ENCODE measurements at places on chromosomes 13 and 19.

DNA sequence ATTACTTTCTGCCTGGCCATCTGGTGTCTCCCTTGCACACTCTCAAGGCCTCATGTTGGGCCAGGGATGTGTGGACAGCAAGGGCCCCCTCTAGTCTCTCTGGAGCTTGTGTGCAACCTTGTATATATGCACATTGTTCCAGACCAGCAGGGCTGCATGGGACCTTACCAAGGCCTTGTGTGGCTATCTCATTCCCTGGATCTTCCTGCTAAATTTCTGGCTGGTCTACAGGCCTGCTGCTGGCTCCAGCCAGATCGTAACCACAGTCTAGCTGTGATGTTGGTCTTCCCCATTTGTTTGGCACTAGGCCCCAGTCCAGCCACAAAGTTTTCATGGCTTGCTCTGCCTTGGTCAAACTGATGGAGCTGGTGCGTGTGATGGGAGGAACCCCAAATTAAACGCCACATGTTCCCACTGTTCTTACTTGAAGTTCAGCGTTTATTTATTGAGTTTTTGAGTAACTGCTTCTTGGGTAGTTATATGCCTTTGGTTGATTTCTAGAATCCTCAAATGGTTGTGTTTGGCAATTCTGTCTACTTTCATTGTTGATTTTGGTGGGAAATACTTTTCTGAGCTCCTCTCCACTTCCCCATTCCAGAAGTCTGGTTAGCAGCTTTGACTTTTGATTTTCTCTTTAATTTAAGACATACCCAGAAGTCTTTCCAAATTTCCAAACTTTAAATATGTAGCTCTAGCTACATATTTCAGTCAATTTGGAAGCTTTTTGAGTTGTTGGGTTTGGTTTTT lies 56.4 kb downstream of the SIPA1L3 start:
- DNase-seq = peak; percentile 71

GRCh38 chr13:112115403-112116091 lies 48.6 kb downstream of the SOX1 start:
- no peak for DNase-seq

DNA sequence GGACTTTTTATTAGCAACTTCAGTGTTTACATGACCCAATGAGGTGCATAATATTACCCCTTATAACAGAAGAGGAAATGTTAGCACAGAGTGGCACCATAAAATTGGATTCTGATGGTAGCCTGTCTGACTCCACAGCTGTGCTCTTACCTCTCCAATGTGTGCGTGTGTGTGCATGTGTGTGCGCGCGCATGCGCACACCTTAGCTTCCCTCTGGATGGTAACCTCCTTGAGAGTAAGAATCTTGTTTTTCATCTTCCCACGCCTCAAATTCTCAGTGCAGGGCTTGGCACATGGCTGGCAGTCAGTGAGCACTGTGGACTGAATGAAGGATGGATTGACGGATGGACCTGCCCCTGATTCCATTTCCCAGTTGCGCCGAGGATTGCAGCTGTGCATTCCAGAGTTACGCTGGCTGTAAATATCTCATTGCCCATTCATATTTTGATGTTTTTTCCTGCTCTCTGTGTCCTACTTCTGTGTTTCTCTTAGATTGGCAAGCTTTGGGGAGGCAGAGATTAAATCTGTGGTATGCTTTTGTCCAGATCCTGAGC lies 99.2 kb upstream of the WASF3 start:
- no peak for DNase-seq

- no peak for DNase-seq
Observed at GRCh38 chr13:40125336-40125735, 469.9 kb downstream of the COG6 start.

DNA sequence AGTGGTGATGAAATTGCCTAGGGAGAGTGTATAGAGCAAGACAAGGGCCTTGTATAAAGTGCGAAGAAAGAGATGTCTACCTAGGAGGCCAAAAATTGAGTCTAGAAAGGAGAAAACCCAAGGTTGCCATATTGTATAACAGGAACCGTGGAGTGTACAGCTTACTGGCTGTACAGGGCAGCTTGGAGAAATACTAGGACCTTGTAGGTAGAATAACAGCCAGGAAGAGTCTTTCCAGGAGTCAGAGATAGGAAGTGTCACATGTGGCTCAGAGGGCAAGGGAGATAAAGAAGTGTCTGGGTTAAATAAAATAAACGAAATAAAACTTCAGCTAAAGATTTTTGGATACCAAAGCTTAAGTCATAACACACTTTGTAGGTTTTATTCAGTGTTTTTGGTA lies 12.4 kb downstream of the CDK8 start:
- DNase-seq = no peak

- DNase-seq = peak; percentile 87
Observed at GRCh38 chr19:58513694-58514563, 2.1 kb upstream of the SLC27A5 start.

DNA sequence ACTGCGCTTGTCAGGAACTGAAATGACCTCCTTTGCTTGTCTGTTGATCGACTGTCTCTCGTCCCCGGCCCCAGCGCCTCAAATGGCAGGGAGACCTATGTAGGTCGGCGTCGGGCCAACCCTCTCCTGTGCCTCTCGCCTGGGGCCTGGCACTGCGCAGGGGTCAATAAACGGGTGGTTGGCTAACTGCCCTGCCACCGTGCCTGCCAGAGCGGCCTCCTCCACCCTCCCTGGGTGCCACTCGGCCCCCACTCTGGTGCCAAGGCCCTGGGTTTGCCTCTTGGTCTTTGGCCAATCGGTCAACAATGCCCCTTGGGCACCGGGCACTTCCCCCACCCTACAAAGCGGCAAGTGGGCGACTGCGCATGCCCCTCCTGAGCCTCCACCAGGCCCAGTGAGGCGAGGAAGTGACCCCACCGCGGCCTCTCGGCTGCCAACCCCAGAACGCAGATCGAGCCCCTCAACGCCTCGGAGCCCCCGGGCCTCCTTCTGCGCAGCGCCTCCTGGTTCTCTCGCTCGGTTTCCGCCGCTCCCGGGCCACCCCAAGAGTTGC lies 1.1 kb downstream of the KEAP1 start:
- DNase-seq = peak; percentile 47

DNA sequence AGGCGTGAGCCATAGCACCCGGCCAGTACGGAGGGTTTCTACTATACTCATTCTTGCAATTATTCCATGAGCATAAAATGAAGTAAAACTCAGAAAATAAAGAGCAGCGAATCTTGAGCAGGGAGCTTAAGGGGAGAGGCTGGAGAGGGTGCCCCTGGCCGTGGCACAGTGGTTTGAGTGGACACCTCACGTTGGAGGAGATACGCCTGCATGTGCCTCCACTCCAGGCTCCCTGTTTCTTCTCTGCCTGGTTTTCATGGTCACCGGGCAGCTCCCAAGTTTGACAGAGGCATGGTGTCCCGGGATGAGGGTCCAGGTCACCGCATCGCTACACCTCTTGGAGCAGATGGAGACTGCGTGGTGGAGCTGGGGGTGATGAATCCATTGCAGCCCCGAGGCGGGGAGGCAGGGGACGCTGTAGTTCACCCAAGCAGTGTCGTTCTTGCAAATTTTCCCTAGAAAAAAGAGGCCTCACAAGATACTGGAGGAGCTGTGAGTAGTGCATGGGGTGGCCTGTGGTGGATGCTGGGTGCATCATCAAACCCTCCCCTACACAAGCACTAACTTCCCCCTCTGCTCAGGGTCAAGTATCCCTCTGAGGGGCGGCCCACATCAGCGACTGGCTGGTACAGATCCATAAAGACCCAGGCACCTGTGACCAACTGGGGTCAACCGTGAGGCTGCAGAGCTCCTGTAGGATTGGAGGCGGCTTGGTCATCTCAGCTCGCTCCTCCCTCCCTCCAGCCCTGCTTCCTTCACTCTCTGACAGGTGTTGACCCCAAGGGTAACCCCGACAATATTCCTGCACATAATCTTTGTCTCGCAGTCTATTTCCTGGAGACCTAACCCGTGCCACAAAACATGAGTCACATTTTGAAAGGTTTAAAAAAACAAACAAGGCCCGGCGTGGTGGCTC lies 3.6 kb upstream of the MIER2 start:
- no peak for DNase-seq

DNA sequence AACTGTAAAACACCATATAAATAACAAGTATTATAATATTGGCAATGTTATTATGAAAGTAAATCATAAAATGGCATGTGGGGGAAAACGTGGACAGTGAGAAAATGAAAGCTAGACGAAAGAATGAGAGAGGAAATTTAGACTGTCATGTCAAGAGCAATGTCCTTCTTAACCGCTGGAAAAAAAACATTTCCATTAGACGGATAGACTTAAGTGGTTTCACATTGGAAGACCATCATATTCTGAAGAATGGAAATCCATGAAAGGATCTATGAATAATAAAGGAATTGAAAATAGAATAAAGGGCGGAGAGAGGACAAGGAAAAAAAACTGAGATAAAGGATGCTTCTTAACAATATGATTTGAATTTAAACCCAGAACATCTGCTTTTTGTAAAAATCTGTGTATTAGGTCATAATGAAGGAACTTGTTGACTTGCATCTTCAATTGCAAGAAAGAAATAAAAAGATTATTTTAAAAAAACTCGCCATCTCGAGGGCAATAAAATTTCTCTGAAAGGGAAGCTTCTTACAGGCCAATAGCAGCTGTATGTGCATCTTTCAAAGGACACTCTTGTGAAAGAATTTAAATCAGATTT lies 90.6 kb downstream of the SPRY2 start:
- DNase-seq = no peak

DNA sequence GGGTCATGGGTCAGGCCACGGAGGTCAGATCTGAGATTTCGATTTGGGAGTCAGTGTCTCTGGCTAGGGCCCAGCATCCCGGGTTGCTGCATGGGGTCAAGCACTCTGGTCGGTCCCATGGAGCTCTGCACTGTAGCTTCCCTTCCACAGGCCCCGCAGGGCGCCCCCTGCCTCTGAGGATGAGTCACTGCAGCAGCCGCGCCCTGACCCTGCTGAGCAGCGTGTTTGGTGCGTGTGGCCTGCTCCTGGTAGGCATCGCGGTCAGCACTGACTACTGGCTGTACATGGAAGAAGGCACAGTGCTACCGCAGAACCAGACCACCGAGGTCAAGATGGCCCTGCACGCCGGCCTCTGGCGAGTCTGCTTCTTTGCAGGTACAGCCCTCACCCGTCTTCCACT lies 3.6 kb downstream of the CACNG7 start:
- no peak for DNase-seq

- DNase-seq = no peak
Observed at GRCh38 chr13:24254146-24254841, 55.1 kb upstream of the C1QTNF9 start.

GRCh38 chr19:48381178-48381950 lies 10.0 kb downstream of the KDELR1 start:
- DNase-seq = no peak

- no peak for DNase-seq
Observed at GRCh38 chr13:66926851-66927524, 303.1 kb downstream of the PCDH9 start.

DNA sequence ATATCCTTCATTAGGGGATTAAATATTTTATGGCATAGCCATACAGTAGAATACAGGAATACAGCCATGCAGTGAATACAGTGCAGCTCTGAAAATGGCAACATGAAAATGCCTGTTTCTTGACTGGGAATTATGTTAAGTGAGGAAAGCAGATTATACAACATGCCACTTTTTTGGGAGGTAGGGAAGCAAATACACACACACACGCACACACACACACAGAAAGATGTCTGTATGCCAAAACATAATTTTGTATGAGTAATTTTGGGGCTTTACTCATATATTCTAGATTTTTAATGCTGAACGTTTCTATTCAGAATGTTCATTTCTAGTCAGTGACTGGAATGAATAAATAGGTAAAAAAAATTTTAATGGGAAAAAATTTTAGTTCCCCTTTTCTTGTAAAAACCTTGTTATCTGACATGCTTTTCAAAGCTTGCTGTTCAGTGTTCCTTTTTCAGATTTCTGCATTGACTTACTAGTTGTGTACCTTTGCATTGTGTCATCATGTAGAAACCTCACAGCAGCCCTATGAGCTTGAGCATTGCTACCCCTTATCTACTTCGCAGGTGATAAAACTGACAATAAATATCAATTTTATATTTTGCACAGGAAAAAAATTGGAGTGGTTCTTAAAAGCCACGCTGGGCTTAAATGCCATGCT lies 7.8 kb downstream of the GPR183 start:
- no peak for DNase-seq

GRCh38 chr13:71513411-71514033 lies 353.5 kb downstream of the DACH1 start:
- DNase-seq = no peak

GRCh38 chr19:13087295-13087694 lies 15.4 kb downstream of the LYL1 start:
- DNase-seq = no peak

GRCh38 chr19:10829967-10830366 lies 6.0 kb downstream of the TMED1 start:
- no peak for DNase-seq

DNA sequence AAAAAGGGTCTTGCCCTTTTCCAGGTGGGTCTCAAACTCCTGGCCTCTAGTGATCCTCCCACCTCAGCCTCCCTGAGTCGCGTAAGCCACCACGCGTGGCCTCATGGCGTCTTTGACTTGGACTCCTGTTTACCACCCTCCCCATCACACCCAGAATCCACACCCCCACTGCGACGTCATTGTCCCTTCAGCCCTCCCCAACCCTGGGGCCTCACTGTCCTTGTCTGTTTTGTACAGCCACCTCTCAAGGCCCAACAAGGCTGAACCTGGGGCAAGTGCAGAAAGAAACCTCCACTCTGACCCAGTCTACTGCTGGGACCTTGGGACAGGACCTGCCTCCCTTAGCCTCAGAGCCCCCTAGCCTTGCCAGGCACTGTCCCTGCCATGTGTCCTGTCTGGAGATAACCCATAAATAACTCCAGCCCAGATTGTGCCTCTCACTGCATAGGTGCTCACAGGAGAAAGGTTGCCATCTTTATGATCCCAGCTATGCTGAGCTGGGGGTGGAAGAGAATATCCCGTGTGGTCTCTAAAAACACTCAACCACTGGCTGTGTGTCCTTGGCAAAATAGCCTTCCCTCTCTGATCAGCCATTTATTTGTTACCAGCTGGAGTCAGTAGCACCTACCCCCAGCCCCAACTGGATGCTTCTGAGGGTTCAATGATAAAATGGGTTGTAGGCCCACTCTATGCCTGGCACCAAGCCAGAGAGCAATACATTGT lies 1.8 kb upstream of the IFI30 start:
- no peak for DNase-seq

DNA sequence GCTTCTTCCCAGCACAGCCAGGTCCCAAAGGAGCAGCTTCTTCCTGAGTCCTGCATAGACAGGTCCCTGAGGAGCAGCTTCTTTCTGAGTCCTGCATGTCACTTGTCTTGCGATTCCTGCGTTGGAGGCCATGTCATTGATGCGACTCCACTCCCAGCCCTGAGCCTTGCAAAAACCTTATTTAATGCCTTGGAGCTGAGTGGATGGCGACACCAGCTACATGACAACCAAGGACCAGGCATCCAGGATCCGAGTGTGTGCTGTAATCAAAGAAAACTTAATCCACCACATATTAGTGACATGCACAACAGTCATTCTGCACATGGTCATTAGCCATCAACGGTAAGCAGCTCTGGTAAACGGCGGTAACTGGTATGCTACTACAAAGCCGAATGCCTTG lies 315.8 kb downstream of the TEX29 start:
- no peak for DNase-seq

DNA sequence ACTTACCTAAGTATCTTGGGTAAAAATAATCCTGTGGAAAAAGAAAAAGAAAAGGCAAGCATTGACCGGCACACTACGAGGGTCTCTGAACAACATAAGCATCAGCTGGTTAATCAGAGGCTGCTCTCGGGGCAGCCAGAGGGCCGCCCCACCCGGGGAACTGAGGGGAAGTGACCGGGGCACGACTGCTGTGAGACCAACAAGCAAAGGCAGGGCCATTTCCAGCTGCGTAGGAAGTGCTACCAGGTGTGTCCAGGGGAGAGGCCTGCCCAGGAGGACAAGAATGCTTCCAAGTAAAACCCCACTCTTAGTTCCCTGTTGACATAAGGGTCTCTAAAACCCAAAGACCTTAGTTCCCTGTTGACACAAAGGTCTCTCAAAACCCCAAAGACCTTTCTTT lies 15.9 kb downstream of the GAS6 start:
- no peak for DNase-seq

Data from fibroblast of skin of scalp (primary cell).